ENCODE measurements at places on chromosomes 11 and 22. TPM values are rescaled to one million over a fixed set of nuclear protein-coding genes. Genes with fewer than 3 reads are reported as not detected.

DNA sequence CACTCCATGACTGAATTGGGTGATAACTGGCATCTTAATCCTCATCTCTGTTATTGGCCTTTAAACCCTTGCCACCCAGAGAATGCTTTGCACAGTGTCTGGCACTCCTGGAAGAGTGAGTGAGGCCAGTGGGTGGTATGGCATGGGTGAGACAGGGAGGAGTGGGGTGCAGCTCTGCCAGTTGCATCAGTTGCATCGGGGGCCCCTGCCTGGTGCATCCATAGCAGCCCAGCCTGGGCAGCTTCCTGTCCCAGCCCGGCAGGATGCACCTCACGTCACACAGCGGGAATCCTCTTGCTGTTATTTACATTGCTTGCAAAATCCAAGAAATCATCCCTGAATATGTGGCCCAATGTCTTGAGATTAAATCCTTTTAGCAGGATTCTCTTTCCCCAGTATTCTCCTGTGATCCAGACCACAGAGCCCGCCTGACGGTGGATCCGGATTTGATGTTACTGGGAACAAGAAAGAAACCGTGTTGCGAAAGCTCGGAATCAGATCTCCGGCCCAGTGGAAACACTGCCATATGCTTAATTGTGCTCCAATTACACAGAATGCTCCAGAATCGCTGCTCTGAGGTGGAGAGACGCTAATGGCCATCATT lies 37.6 kb upstream of the MN1 start:
- no peak for DNase-seq

DNA sequence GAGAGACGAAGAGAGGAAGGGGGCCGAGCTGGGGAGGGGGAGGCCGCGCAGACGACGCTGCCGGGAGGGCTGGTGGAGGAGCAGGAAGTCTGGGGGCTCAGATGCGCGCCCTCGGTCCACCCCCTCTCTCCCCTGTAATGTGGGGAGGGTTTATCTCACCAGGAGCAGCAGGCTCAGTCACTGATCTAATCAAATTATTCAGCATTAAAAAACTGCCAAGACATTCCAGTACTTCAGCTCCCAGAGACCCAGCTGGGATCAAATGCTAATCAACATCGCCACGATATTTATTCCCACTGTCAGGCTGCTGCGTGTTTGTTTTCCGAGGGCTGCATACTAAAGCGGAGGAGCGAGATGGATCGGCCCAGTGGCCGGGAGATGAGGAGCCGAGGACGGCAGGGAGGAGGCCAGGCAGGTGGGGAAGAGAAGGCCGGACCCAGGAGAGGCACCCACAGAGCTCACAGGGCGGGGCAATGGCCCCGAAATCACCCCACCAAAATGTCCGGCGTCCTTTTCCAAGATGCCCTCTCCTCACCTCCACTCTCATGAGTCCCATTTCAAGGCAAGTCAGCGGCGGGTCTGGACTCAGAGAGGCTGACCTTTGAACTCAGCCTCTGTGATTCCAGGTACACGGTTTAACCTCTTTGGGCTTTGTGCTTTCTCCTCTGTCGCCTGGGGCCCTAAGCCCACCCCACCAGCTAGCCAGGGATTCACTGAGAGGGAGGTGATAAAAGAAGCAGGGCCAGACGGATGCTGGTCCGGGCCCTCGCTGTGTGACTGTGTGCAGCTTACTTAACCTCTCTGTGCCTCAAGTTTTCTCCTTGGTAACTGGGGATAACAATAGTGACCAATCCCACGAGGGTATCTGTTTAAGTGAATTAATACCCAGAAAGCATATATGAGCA lies 502.1 kb downstream of the MN1 start:
- DNase-seq = no peak

DNA sequence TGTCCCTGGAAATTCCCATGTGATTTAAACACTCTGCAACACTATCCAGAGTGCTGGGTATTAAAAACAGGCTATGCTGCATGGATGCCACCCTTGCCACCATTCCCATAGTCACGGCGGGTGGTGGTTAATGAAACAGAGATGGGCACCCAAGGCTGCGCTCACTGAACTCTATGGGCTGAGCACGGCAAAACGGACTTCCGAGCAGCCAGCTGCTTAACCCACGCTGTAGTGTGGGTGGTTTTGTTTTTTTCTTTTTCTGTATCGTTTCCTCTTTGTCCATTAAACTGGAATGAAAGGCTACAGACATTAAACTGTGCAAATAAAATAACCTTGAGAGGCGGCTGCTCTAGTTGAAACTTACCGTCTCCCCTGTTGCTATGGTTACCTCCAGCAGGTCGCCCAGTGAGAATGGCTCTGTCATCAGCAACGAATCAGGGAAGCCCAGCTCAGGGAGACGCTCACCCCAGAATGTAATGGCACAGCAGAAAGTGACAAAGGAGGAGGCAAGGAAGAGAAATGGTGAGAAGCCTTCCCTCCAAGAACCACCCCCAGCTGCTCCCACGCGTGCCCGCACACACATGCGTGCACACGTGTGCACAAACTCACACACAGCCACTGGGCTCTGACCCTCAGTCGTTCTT lies 102.1 kb downstream of the C11orf91 start:
- DNase-seq = no peak

DNA sequence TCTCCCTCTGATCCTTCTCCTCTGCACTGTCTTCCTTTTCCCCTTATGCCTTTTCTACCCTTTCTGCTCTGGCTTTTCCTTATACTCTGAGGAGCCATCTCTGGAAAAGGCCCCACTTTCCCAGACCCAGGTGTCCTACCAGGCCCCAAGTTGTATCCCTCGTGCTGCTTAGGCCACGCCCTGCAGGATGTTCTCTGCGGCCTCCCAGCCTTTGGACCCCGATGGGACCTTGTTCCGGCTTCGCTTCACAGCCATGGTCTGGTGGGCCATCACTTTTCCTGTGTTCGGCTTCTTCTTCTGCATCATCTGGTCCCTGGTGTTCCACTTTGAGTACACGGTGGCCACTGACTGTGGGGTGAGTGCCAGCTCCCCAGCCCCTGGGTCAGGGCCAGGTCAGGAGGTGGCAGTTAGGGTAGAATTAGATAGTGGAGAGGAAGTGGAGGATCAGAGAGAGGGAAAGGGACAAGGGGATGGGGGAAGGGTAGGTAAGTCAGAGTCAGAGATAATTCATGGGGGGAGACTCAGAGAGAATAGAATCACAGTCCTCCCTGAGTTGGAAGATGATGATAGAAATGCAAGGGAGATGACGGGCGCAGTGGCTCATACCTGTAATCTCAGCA lies 8.9 kb downstream of the PGAP2 start:
- DNase-seq = no peak

DNA sequence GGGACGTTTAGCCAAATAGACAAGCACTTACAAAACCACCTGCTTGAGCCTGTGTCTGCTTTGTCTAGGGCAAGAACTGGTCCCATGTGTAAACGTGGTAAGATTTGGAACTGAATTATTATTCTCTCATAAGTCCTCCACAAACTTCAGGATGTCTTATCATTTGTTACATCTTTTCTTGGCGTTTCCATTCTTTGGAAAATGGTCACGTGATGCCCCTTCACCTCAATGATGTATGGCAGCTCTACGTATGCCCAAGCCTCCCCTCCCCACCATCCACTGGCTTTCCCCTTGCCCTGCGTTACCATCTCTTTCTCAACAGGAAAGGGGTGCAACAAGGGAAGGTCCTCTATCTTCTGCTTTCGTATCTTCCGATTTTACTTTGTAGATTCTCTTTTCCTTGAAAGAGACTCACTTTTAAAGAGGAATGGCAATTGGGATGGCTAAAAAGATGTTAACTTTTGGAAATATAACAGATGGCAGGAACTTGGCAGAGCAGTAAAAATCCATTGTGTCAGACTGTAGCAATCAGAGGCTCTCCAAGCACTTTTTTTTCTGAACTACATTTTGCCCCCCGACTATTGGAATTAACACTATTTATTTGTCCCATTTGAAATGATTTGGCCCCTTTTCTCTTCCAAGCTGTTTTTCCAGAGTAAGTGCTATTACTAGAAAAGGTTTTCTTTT lies 117.6 kb downstream of the FAT3 start:
- DNase-seq = no peak

- no peak for DNase-seq
Observed at GRCh38 chr11:92204731-92205130, 19.9 kb upstream of the FAT3 start.

DNA sequence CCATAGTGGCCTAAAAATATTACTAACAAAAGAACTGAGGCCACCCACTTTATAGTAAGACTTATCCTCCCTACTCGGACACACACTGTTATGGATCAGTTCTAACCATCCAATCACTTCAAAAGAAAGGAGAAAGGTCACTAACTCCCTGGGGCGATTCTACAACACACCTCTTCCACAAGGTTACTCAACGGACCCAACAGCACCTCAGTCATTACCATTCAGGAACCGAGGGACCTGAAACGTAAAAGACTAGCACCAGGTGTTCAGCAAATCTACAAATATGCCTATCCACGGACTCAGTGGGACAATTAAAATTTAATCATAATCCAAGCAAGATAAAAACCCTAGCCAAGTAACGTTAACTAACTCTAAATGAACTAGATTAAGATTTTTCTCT lies 1.6 kb downstream of the HNRNPUL2 start:
- no peak for DNase-seq

DNA sequence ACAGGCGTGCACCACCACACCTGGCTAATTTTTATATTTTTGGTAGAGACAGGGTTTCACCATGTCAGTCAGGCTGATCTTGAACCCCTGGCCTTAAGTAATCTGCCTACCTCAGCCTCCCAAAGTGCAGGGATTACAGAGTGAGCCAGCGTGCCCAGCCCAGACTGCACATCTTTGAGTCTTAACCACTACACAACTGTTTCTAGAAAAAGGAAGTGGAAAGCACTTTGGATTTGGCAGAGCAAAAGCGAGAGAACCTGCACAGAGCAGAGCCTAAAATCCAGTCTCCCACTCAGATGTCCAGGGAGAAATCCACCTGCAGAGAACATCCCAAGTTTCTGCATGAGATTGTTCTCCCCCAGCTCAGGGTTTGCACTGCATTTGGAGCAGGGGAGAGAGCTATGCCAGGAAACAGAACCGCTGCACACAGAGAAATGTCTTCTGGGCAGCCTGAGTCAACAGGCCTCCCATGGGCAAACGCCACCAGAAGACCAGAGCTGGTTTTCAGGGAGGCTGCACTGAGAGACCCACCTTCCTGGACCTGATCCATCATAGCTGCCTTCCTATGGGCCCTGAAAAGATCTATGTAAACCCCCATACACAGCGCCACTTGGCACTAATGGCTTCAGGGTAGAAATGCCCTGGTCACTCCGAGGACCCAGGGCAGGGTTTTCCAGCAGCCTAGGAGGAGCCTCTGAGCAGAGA lies 54.0 kb downstream of the RPUSD4 start:
- no peak for DNase-seq

DNA sequence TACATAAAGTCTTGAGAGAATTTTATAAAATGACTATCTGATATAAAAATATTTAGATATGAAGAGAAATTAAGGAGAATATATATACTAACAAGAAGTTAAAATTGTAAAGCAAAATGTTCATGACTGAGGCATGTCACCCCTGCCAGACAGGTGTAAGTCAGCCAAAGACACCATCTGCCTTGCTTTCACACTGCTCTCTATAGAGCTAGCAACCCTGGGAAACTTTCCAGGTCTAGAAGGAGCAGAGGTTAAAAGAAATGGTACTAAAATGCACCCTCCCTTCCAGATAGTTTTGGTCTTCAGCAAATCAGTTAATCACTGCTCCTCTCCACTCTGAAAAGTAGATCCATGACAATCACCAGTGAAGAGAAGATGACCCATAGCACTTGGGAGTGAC lies 16.5 kb downstream of the PPP2R1B start:
- DNase-seq = no peak

DNA sequence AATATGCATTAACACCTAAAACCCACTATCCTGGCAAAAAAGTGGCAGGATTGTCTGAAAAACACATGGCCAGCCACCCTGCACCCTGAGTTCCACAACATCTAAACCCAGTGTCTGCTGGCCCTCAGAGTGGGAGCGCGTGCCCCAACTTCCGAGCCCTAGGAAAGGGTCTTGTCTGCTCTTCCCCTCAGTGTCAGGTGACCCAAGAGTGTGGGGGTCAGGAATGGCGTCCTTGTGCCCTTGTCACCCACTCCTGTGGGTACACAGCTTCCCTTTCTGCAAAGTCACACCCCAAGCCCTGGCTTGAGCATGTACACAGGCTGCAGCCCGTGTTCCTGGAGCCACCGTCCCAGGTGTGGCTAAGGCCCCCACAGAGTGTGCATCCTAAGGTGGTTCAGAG lies 67.6 kb downstream of the CDKN1C start:
- DNase-seq = no peak

GRCh38 chr11:118618115-118618990 lies 10.9 kb downstream of the PHLDB1 start:
- DNase-seq = peak; percentile 11

GRCh38 chr11:32115446-32115845 lies 24.6 kb downstream of the RCN1 start:
- DNase-seq = no peak

- DNase-seq = no peak
Observed at GRCh38 chr11:114039551-114039950, 20.0 kb upstream of the ZBTB16 start.

GRCh38 chr11:112302226-112302868 lies 41.7 kb upstream of the PLET1 start:
- DNase-seq = no peak

- no peak for DNase-seq
Observed at GRCh38 chr22:39658806-39659463, 88.4 kb downstream of the CACNA1I start.

GRCh38 chr11:102449651-102450570 lies 2.7 kb downstream of the TMEM123 start:
- no peak for DNase-seq

DNA sequence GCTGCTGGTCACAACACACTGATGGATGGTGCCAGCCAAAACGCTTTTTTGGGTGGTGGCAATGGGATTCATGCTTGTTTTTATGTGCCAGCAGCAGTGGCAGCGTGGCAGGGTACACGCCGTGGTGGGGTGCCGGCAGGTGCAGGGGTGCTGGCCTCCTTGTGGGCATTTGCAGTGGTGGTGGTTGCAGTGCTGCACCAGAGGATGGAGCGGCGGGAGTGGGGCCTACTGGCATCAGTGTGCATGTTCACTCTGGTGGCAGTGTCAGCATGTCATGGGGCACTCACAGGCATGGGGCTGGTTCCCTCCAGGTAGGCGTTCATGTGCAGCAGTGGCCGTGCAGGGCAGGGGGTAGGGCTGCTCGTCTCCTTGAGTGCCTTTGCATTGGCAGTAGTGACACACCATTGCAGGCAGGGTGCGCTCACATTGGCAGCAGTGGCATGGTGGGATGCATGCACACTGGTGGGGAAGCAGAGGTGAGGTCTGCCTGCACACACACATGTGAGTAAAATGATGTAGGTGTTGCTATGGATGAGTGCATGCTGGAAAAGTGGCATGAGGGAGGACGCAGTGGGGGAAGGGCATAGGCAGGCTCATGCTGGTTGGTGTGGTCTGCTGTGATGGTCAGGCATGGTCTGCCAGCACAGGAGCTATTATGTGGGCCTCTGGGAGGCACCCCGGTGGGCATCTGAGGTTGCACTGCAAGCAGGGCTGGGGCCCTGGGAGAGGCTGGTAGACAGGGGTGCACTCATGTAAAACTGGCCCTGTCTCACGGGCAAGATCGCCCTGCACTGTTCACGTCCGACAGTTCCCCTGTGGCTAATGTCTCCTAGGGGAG lies 29.9 kb downstream of the CCDC15 start:
- no peak for DNase-seq

ADAMTS15 gene
- total RNA-seq = 0.20 TPM

PIWIL4 gene
- 0.69 TPM for total RNA-seq

SLC17A6 gene
- total RNA-seq = 170 TPM

SCUBE2 gene
- total RNA-seq = 2.5 TPM

ARHGAP8 gene
- total RNA-seq = 0.59 TPM

OR2AT4 gene
- total RNA-seq = not detected

RASL10A gene
- total RNA-seq = 1.3 TPM

BACE1 gene
- 47.4 TPM for total RNA-seq

MED15 gene
- total RNA-seq = 83.6 TPM

GRAMD4 gene
- 85.7 TPM for total RNA-seq

STK33 gene
- total RNA-seq = 8.5 TPM

EWSR1 gene
- total RNA-seq = 355 TPM

Measured in glutamatergic neuron (in vitro differentiated cells).